ENCODE measurements at places on chromosomes 3 and 15.

GRCh38 chr15:87816016-87816415 is 440.5 kb downstream of the NTRK3 start:
- DNase-seq, result no peak

- no peak for DNase-seq
These were observed 25.8 kb downstream of the GREM1 start for GRCh38 chr15:32743411-32744140.

DNA sequence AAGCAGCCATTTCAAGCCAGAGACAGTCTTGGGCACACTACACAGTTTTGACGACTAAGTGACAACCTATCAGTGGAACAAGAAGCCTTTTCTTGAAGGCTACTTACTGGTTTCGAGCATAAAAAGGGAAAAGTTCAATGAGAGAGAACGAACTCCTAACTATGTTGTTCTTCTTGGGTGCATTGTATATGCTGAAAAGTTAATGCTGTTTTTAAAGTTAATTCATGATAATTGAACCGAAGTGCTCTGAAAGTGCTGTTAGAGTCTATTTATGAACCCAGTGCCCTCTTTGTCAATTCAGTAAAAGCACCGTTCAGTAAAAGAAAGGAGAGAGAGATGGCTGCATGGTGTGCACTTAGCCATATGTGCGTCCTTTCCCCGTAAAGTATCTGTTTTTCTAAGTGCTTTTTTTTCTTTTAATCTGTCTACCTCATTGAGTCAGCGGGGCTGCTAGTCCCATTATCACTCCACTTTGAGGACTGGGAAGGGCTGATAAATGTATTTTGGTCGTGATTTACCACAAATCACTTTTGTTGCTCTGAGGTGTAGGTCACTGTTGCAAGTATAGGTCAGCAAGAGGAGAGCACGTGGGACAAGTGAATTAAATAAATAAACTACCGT is 380.7 kb upstream of the GOLIM4 start:
- no peak for DNase-seq

- DNase-seq, result no peak
These were observed 18.6 kb downstream of the UROC1 start for GRCh38 chr3:126498929-126499328.

GRCh38 chr3:4814305-4814903 is 164.8 kb upstream of the BHLHE40 start:
- DNase-seq, result no peak

DNA sequence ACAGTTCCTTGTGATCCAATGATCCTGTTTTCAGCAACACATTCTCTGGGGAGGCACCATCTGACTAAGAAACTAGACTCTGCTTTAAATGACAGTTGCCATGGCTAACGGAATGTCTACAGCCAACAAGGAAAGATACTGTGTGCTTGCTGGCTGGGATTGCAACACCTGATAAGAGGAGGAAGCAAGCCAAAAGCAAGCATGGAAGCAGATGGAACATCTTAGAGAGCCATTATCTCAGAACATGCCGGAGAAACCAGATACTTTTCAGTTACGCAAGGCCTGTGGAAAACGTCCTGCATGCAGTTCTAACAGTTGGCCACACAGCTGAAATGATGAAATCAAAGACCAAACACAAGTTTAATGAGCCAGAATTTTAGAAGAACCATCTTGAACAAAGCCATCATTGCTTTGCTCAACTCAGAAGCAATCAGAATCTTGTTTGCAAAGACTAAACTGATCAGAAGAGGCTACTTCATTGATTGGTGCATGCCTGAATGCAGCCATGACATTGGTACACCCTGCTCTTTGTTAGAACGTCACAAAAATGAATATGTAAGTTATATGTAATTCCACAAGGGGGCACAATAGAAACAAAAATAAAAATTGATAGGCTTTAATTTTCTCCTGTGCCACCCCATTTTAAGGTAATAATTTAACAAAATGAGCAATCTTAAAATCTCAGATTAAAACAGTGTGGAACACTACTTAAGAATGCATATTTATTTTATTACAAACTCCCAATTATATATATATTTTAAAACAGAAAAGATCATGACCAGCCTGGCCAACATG is 50.8 kb downstream of the GXYLT2 start:
- peak; percentile 11 for DNase-seq

DNA sequence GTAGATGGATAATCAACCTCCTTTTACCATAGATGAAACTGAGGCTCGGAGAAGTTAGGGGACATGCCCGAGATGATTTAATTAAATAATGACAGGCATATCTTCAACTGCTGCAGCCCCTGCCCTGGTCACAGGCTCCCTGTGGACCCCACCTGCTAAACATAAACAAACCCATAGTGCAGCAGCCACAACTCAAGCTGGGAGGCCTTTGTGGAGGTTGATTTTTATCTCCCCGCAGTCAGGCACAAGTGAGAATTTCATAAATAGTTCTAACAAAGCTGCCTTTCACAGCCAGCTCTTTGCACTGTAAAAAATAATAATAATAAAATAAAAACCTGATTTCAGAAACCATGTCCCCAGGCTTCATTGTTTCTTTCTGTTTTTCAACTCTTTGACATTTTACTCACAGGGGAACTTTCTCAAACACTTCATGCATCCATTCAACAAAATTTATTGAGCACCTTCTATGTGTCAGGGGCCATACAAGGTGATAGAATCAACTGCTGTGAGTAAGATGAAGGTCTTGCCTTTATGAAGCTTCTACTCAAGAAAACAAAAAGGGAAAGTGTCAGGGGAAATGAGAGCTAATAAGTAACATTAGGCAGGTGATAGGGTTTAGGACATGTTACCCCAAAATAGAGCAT is 393.6 kb upstream of the PROK2 start:
- DNase-seq, result no peak

DNA sequence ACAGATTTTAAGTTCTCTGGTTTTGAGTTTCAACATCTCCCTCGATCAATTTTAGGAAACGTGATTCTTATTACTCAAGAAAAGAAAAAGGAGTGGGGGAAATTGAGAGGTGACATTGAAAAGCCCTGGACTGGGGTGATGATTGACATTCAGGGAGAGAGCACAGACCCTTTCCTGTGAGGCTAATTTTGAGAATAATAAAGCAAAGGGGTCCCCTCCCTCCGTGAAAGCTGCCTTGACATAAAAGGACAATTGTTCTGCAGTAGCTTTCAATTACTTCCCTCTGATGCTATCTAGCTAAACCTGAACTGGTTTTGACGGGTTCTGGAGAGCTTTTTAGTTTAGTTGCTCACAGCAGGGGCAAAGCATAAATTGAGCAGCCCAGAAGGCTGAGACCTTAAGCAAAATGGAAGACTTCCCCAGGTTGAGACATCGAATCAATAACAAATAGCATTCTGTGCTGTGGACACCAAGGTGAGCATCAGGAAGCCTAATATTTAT is 14.4 kb upstream of the CMTM8 start:
- DNase-seq, result no peak

DNA sequence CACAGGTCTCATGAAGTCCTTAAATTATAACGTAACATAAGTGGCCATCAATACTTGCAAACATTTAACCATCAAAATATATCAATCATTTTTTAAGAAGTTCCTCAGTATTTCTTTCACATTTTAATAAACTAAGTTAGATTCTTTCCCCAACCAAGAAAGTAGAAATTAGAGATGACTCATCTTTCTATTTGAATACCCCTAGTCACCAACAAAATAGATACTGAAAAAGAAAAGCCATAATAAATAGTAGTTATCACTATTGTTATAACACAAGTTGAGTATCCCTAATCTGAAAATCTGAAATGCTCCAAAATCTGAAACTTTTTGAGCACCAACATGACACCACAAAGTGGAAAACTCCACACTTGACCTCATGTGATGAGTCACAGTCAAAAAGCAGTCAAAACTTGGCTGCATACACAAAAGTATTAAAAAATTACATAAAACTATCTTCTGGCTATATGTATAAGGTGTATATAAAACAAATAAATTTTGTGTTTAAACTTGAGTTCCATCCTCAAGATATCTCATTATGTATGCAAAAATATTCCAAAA is 3.7 kb downstream of the SHQ1 start:
- no peak for DNase-seq

DNA sequence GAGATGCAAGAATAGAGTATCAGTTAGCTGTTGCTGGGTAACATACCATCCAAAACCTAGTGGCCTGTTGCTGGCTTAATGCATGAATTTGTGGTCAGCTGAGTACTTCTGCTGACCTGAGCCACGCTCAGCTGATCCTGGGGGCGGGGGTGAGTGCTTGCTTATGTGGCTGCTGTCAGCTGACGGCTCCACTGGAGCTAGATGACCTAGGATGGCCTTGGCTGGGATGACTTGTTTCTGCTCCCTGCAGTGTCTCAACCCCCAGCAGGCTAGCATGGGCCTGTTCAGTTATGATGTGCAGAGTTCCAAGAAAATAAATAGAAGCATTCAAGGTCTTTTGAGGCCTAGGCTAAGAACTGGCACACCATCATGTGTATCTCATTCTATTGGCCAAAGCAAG is 63.9 kb downstream of the FBLN2 start:
- DNase-seq, result no peak

GRCh38 chr3:148318240-148318639 is 379.5 kb upstream of the AGTR1 start:
- DNase-seq, result no peak

DNA sequence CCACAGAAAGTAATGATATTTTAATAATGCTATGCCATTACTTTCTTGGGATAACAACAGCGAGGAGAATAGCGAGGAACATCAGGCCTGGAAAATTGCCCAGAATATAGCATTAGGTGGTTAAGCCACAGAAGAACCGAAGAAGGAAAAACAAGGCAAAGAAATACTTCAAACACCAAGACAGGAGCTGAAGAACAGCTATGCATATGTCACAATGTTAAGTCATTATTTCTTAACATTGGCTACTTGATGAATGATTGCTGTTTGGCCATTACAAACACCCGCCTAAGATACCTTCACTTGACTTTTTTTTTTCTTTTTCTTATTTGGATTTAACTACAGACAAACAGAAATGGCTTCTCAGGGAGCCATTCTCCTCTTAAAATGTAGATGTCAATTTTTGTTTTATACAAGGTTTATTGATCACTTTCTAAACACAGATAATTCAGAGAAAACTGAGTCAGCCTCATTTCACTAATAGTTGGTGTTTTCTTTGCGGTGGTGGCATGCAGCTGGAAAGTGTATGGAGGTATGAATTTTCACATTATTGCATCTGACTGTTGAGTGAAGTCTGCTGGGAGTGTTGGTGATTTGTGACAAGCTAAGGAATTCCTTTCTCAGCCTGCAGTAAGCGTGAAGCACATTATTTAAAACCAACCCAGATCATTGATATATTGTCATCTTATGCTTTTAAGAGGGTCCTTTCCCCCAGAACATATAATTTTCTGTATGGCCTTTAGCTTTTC is 705.7 kb upstream of the NR2F2 start:
- DNase-seq, result no peak

- DNase-seq, result no peak
These were observed 28.5 kb downstream of the UBE2E1 start for GRCh38 chr3:23834082-23834870.

DNA sequence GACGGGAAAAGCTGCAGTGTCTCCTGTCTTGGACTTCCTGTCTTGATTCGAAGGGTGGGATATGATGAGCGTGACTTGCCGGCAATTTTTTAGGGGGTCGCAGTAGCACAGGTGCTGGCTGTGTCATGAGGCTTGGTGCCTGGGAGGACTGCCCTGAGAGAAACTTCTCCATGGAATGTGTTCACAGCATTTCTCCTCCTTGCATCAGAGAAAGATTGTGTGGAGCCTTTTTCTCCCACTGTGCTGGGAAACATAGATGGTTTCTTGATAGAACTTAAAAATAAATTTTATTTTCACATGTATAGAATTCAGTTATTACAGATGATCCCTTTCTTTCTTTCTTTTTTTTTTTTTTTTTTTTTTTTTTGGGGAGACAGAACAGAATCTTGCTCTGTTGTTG is 121.4 kb downstream of the KLHL25 start:
- DNase-seq, result no peak

DNA sequence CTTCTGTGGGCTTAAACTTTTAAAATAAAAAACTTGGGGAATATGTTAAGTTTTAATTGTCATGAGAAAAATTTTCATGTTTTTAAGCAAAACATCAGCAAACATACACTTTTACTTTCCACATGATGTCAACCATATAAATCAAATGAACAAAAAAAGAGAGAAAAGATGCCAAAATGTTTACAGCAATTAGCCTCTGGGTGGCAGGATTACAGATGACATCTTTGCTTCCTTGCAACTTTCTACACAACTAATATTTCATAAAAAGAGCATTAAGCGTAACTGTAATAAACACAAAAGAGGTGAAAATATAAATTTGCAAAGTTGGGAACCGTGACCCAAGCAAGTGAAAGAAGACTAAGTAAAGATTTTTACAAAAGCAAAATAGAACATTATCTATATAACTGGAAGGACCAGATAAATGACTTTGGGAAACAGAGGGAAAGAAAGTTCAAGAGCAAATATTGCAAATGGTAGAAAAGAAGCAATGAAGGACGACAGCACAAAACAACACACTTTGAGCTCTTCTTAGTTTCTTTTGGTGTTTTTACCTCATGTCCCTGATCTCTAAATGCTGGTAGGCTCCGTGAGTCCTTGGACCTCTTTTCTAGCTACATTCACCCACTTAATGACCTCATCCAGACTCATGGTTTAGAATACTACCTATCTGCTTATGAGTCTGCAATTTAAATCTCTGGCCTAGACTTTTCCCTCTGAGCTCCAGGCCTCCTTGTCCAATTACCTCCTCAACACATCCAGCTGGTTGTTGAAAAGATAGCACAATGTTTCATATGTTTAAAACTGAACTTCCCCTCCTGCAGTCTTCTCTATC is 9.4 kb downstream of the TP53BP1 start:
- DNase-seq, result no peak

GRCh38 chr3:181174676-181175233 is 185.2 kb upstream of the DNAJC19 start:
- no peak for DNase-seq

GRCh38 chr3:32021155-32021554 is 39.6 kb downstream of the ZNF860 start:
- DNase-seq, result no peak

DNA sequence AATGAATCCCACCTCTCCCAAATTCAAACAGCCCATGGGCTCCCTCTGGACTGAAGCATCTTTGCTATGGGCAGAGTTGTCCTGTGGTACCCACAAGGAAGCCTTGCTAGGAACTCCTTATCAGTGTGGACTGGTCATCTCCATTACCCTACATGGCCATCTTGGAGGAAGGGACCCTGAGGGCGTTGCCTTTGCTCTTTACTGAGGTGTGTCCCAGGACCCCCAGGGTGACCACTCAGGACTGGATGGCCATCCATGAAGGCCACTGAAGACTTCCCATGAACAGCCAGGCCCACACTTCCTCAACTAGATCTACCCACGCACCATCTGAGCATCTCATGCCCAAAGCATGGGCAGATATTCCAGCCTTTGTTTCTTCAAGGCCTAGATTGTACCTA is 20.0 kb downstream of the RTP3 start:
- no peak for DNase-seq

GRCh38 chr3:13149330-13150108 is 76.3 kb upstream of the IQSEC1 start:
- DNase-seq, result no peak
